Right kidney (tissue), 9 donors: ENCODE measurements at places on chromosomes 11 and 22.

- no peak for DNase-seq
Measured at GRCh38 chr11:127612607-127613006, 612.0 kb upstream of the KIRREL3 start.

- no peak for DNase-seq
Measured at GRCh38 chr11:118046051-118046963, 30.6 kb upstream of the TMPRSS4 start.

DNA sequence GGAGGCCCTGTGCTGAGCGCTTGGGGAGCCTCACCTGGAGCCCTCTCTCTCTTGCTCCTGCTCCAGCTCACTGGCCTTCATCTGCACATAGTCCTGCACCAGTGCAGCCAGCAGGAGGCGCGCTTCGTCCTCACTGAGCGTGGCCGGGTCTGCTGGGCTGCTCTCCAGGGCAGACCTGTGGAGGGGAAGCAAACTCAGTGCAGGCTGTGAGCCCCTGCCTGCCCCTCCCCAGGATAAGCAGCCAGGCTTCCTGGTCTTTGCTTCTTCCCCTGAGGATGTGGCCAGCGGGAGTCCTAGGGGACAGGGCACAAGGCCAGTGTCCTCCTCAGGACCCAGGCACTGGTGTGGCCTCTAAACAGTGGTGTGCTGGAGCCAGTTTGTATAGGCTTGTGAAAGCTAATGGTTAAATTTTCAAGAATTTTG is 2.2 kb downstream of the CALCA start:
- peak; percentile 29 for DNase-seq

GRCh38 chr11:17931595-17931994 is 81.3 kb downstream of the SERGEF start:
- no peak for DNase-seq
